ENCODE measurements at places on chromosomes 5 and 9.

DNA sequence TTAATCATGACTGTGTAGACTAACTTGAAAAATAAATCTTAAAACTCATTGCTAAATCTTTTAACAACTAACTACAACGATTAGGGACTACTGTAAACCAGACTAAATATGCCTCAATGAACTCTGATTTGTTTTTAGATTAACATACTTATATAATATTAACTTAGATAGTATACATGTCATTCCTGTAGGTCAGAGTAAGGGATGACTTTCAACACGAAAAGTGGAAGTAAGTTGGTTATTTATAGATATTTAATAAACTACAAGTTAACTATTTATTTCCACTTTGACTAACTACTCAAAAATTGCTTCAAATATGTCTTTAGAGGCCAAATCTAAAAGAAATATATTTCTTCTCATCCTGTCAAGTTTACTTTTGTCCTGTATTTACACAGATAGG, 795.6 kb downstream of the PTPRD start:
- no peak for DNase-seq

DNA sequence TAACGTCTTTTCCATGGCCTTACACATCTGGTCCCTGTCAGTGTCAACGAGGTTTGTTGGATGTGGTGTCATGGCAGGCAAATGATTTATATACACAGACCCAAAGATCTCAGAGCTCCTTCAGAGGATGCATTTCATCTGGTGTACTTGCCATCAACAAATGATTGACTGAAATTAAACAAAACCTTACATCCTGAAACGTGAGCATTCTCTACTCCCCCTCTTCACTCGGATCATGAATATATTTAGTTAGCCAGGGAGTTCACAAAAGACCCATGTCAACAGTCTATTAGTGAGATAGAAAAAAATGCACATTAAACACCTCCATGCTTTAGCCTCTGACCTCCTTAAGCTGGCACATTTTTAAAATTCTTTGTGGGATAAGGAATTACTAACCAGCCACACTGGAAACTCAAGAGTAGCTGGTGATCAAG, 215.6 kb downstream of the EFNA5 start:
- peak; percentile 45 for DNase-seq

GRCh38 chr5:168468836-168469235, 17.4 kb upstream of the RARS1 start:
- peak; percentile 71 for DNase-seq

DNA sequence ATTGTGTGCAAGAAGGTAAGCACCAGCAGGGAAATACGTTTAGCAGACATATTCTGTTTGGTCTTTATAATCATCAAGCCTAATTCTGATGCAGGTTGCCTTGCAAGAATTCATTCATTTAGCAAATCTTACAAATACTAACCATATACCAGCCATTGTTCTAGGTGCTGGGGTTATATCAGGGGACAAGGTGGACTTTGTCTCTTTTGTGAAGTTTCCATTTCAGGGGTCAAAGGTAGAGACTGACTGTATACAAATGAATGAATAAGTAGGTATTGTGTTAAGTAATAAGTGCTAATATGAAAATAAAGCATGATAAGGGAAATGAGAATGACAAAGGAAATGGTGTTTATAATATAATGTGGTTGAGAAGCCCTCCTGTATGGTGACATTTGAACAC, 64.0 kb downstream of the LNPEP start:
- no peak for DNase-seq

DNA sequence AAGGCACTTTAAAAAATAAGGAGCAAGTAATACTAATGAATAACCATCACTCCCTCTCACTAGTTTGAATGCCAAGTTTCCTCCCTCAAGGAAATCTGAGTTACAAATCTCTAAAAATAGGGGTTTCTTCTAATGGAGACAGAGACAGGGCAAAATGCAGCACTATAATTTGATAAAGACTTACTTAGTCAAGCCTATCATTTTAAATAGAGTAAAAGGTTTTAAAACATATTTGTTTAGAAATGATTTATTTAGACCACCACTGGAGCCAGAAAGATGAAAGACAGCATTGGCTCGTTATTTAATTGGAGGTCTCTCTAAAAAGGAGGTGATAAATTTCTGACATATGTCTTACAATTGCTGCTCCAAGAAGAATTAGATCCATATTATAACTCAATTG, 228.7 kb downstream of the TLE1 start:
- no peak for DNase-seq

DNA sequence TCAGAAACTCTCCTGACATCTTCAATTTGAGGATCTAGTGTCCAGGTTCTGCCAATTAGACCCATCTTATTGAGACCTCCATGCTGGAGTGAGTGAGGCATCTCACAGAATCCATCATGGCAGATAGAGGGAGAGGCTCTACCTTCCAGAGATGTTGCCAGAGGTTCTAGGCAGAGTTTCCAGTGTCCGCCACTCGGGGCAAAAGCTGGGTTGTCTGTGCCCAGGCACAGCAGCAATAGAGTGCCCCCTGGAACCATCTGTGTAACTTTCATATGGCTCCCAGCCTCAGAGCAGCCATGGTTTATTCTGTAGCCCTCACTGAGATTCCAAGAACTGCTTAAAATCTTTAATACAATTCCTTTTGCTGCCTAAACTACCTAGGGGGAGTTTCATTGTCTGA, 16.6 kb upstream of the CCDC112 start:
- no peak for DNase-seq

Measured in fibroblast of skin of scalp (primary cell).